ENCODE measurements at places on chromosomes 6 and 20.

DNA sequence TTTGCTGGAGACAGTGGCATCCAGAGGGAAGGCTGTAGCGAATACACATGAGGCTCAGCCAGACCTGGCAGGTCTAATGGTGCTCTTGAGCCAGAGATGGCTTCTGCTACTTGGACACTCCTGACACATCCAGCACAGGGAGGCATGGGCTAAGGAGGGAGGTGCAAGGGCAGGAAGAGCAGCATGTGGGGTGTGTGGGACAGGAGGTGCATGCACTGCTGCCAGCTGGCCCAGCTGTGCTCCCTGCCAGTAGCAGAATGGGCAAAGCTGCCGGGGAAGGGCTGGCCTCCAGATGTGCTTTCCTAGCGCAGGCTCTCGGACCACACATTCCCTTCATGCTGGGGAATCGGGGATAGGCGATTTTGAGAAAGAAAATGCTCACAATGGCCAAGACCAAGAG, 309.2 kb downstream of the CDC5L start:
- no peak for DNase-seq

GRCh38 chr6:155040154-155040553, 45.0 kb downstream of the TIAM2 start:
- DNase-seq = no peak

GRCh38 chr6:163716690-163717089, 302.2 kb downstream of the QKI start:
- DNase-seq = no peak

DNA sequence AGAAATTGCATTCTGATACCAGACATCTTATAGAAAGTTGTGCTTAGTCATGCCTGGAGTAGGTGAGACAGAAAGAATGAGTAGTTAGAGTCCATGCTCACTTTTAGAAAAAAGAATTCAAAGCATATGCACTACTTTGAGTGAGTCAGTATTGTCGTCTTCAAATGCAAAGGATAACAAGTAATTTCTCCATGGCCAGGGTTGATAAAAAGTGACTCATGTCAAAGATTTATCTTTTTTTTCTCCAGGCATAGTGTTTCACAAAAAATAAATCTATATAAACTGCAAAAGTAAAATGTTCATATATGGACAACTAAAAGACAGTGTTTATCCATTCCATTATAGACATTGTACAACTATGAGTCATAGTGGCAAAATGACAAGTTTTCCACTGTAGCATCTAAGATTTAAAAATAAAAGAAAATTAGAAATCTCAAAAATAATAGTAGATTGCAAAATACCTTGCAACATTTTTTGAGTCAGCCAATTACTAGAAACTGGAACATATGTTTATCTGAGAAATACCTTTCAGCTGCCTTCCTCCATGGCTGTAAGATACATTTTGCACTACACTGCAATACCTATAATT, 329.6 kb downstream of the GRIK2 start:
- DNase-seq = no peak

DNA sequence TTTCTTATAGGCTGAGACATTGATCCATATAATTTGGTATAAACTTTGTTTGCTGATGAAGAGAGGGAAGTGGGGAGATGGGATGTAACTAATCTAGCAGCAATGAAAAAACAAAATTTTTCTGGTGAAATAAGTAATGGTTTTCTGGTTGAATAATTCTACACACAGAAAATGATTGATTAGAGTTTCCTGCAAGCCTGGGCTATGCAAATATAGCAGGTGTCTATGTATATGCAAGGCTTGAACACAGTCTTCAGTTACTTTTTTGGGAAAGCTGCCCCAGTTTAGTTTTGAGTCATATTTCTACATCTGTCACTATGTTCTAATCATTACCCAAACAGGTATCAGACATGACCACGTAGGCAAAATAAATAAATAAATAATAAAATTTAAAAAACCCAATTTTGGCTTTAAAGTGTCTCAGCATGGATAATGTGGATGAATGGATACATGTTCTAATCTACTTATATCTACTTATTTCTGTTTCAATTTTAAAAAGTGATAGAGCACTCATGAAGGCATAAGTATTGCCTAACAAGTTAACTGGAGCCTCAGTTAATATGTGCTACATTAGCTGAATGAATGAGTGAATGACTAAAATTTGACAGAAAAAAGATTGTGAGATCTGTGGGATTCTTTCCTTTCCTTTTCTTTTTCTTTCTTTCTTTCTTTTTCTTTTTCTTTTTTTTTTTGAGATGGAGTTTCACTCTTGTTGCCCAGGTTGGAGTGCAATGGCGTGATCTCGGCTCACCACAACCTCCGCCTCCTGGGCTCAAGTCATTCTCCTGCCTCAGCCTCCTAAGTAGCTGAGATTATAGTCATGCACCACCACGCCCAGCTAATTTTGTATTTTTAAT, 37.2 kb upstream of the TFB1M start:
- no peak for DNase-seq

DNA sequence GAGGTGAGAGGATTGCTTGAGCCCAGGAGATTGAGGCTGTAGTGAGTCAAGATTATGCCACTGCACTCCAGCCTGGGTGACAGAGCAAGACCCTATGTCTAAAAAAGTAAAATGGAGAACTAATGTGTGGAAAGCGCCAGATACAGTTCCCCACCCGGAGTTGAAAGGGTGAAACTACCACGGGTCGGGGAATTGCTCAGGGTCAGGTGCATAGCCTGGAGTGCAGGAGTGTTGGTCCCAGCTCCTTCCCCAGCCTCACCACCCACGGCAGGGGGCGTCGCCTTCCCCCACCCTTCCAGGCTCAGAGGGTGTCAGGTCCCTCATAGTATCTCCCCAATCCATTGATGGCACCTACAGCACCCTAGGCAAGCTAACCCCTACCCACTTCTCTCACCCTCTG, 26.1 kb downstream of the C20orf203 start:
- DNase-seq = no peak

GRCh38 chr6:4675121-4675520, 101.1 kb upstream of the CDYL start:
- DNase-seq = no peak

GRCh38 chr6:105568142-105568541, 165.3 kb upstream of the PREP start:
- DNase-seq = no peak

GRCh38 chr6:27830212-27830599, 82.0 kb downstream of the OR2B2 start:
- no peak for DNase-seq

DNA sequence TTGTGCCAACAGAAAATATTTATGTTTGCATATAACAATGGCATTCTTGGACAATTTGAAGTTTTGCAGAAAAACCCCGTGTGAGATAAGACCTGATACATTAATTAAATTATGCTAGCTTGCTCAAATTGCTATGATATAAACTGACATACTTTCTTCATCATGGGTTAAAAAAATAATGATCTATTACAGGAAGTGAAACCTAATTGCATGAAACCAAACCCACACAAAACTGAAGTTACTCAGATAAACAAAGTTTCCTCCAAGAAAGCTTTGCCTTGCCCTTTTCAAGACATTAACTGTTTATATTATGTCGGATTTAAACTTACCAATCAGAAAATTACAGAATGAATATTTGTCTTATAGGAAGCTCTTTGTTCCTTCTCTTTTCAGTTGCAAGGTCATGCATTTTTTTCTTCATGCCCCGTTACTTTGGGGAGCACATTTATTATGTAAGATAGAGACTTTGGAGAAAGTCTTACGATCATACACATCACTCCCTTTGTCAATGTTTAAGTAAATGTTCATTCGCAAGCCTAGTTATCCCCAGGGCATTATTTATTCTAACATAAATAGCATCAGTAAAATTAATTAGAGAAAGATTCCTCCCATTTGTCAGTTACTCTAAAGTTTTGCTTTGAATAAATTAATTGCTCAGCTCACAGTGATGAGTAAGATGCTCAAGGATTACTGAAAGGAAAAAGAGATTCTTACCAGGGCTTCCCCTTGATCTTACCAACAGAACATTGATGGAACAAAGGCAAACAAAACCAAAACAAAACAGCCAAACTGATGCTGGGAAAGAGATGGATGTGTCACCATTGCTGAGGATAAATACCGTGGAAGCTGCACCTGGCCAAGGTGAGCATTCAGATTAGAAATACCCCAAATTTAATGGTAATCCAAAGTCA, 14.8 kb upstream of the TMEM244 start:
- no peak for DNase-seq

DNA sequence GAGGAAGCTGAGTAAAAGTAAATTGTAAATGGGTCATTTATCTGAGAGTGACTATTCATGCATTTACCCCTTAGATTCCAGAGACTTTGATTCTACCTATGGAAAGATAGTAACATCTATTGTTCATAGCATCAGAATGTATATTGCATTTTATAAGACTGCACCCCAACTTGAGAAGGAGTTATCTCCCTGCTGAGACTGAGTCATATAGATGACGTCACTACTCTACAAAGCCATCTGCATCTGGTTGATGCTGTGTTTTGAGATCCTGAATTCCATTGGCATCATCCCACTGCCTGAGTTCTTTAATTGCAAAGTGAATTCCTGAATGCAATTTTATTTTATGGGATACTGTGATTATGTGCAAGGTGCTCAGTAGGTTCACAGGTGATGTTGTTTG, 444.0 kb upstream of the SLC35B3 start:
- DNase-seq = no peak

DNA sequence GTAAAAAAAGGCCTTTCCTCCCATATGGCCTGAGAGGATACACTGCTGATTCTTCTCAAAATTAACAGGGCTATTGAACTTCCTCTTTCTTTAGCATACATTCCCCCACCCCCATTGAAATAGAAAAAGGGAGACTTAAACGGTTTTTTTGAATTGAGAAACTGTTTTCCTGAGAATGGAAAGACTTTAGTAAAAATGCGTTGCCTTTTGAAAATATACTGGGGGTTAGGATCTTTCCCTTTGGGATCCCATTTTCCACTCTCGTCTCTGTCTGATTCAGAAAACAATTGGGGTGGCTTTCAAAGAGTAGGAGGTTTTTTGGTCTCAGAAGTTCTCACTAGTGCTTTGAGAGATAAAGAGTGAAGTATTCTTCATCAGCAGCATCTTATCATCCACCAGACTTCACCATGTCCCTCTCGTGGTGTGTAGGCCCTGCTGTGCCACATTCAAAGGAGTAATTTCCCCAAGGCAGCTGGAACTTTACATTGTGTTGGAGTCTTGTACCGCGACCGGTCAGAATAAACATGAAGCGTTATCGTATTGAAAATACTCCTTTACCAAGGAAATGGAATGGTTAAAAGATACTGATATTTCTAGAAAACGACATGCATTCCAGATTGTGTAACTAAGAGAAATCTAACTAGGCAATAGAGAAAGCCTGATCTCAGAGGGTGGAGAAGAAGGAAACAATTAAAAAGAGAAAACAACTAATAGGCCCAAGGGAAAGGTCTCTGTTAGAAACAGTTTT, 10.6 kb downstream of the MYB start:
- DNase-seq = no peak

- DNase-seq = no peak
Observed at GRCh38 chr20:46710153-46710913, 884 bp downstream of the SLC2A10 start.

All from posterior vena cava (tissue), 2 donors.